ENCODE measurements at places on chromosomes 5 and 9.

- H3K4me1 ChIP-seq = no peaks in the 10 kb centered on the region
- H3K4me3 ChIP-seq = no peak overlapping the region
- H3K27me3 ChIP-seq = peaks cover under 1% of the 10 kb centered on the region
- peak; percentile 11 for DNase-seq
- no peak overlapping the region for H3K27ac ChIP-seq
- no peaks in the 10 kb centered on the region for H3K36me3 ChIP-seq
Measured at GRCh38 chr9:77038281-77039036, 19.0 kb downstream of the FOXB2 start.

GRCh38 chr5:6849316-6850105 is 136.3 kb downstream of the TENT4A start:
- no peaks in the 10 kb centered on the region for H3K36me3 ChIP-seq
- no peaks in the 10 kb centered on the region for H3K27me3 ChIP-seq
- no peak overlapping the region for H3K27ac ChIP-seq
- no peaks in the 10 kb centered on the region for H3K4me1 ChIP-seq
- no peak overlapping the region for H3K4me3 ChIP-seq

DNA sequence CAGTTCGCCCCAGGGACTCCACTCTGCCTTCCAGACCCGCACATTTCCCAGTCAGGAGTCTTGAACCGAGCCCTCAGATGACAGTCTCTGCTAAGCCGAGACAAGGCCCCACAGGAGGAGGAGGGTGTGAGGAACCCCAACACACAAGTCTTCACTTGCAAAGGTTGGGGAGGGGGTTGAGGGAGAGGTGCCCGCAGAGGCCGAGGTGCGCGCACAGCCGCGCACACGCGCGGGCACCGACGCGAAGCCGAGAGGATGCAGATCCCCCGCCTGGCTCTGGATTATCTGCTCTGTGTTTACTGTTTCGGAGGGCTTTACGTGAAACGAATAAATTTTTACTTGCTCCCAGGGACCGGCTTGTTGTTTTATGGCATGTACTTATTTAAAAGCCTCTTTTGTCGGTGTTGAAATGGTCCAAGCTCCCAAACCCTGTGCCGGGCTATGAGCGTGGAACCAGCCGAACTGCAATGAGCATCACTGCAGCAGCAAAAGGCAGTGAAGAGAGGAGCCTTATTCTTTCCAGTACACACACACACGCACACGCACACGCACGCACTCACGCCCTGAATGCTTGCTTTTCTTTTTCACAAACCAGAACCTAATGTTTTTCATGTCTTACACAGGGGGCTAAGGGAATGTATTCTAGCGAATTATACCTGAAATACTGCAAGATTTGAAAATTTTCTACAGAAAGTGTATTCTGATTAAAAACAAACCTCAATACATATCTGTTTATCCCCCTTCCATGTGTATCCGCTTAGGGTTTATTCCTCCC is 297.7 kb downstream of the PARP8 start:
- H3K4me3 ChIP-seq = no peak overlapping the region
- no peak overlapping the region for H3K27ac ChIP-seq
- peaks cover 59% of the 10 kb centered on the region for H3K27me3 ChIP-seq
- no peak for DNase-seq
- no peaks in the 10 kb centered on the region for H3K36me3 ChIP-seq
- no peaks in the 10 kb centered on the region for H3K4me1 ChIP-seq

GRCh38 chr9:116632990-116633838 is 53.9 kb upstream of the TRIM32 start:
- H3K4me1 ChIP-seq = no peaks in the 10 kb centered on the region
- DNase-seq = no peak
- H3K4me3 ChIP-seq = no peak overlapping the region
- H3K27me3 ChIP-seq = no peaks in the 10 kb centered on the region

DNA sequence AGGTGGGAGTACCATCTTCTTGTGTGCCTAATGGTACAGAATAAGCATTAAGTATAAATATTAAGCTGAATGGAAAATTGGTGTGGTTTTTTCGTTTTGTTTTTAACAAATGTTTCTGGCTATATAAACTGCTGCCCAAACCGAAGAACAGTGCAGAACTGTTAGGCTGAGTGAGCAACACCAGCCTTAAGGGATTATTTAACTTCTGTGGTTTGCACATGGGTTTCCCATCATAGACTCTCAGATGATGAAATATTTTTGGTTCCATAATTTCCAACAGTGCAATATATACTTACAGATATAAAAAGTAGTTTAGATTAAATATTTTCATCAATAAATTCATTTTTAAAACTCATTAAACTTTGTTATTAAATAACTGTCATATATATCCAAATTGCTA is 16.4 kb downstream of the C5orf63 start:
- no peak overlapping the region for H3K27ac ChIP-seq
- H3K4me3 ChIP-seq = no peak overlapping the region
- no peaks in the 10 kb centered on the region for H3K27me3 ChIP-seq
- no peaks in the 10 kb centered on the region for H3K36me3 ChIP-seq

GRCh38 chr5:22780756-22781155 is 72.4 kb downstream of the CDH12 start:
- no peak for DNase-seq
- no peaks in the 10 kb centered on the region for H3K27me3 ChIP-seq
- no peaks in the 10 kb centered on the region for H3K4me1 ChIP-seq

Data from endothelial cell of umbilical vein (primary cell).